RWPE2 (cell line): ENCODE measurements at places on chromosomes 12 and 14.

DNA sequence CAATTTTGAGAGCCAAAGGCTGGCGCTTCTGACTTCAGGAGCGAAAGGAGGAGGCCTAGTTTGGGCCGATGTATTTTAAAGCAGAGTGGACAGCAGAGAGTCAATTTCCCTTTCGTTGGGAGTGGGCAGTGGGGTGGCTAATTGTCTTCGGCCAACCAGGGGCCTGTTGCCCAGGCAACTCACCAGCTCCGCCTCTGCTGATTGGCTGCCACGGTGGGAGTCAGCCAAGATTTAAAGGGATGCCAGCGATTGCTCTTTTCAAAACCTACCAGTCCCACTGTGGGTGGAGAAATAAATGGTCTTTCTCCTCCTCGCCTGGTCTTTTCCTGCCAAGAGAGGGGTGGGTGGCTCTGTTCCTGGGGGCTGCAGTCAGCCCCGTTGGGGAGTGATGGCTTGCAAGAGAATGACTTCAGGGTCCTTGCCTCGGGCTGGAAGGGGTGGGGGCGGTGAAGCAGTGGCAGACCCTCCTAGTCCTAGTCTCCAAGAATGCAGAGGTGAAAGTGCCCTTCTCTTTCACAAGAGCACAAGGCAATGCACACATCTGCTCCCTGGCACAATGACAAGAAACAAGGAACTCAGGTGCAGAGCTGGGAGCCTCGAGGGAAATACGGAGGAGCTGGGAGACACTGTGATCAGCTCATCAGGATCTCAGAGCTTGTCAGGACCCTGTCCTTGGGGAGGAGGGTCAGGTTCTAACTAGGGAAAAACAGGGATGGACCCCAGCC lies 37.7 kb downstream of the RASAL1 start:
- no peaks in the 10 kb centered on the region for H3K27me3 ChIP-seq
- H3K4me1 ChIP-seq: no peaks in the 10 kb centered on the region
- no peak for DNase-seq
- no peaks in the 10 kb centered on the region for H3K36me3 ChIP-seq
- no peak overlapping the region for H3K27ac ChIP-seq

- no peak for DNase-seq
- H3K27ac ChIP-seq: no peak overlapping the region
- no peak overlapping the region for H3K4me3 ChIP-seq
- peaks cover 4% of the 10 kb centered on the region for H3K27me3 ChIP-seq
Observed at GRCh38 chr12:131192951-131193350, 239.2 kb downstream of the ADGRD1 start.

GRCh38 chr12:88509851-88510250 lies 70.4 kb downstream of the KITLG start:
- no peak overlapping the region for H3K4me3 ChIP-seq
- H3K27ac ChIP-seq: no peak overlapping the region
- H3K27me3 ChIP-seq: no peaks in the 10 kb centered on the region
- no peak for DNase-seq

GRCh38 chr12:130835011-130835410 lies 4.0 kb downstream of the STX2 start:
- no peak for DNase-seq
- H3K36me3 ChIP-seq: peaks cover 5% of the 10 kb centered on the region; the same call in 1 of the 2 replicates
- peaks cover 5% of the 10 kb centered on the region for H3K4me1 ChIP-seq
- no peaks in the 10 kb centered on the region for H3K27me3 ChIP-seq
- H3K27ac ChIP-seq: no peak overlapping the region
- H3K4me3 ChIP-seq: no peak overlapping the region

- H3K27me3 ChIP-seq: no peaks in the 10 kb centered on the region
- no peak overlapping the region for H3K4me3 ChIP-seq
- no peak for DNase-seq
- H3K27ac ChIP-seq: no peak overlapping the region
- H3K36me3 ChIP-seq: no peaks in the 10 kb centered on the region
Observed at GRCh38 chr12:80291108-80291754, 152.8 kb upstream of the PTPRQ start.

DNA sequence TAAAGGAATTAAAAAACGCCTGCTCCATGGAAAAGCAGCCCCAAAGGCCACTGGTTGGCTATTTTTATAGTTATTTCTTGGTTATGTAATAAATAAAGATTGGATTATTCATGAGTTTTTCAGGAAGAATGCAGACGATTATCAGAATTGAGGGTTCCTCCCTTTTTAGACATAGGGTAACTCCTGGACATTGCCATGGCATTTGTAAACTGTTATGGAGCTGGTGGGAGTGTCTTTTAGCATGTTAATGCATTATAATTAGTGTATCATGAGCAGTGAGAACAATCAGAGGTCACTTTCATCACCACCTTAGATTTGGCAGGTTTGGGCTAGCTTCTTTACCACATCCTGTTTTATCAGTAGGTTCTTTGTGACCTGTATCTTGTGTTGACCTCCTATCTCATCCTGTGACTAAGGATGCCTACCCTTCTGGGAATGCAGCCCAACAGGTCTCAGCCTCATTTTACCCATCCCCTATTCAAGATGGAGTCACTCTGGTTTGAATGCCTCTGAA lies 728.7 kb downstream of the GALC start:
- H3K27me3 ChIP-seq: no peaks in the 10 kb centered on the region
- DNase-seq: no peak
- H3K4me3 ChIP-seq: no peak overlapping the region
- peak overlapping the region; percentile 34 for H3K27ac ChIP-seq
- H3K36me3 ChIP-seq: no peaks in the 10 kb centered on the region

GRCh38 chr12:28033538-28033915 lies 61.0 kb upstream of the PTHLH start:
- H3K27ac ChIP-seq: peak overlapping the region; percentile 97
- no peaks in the 10 kb centered on the region for H3K36me3 ChIP-seq
- peaks cover 42% of the 10 kb centered on the region for H3K4me1 ChIP-seq
- no peak overlapping the region for H3K4me3 ChIP-seq
- DNase-seq: no peak

GRCh38 chr12:48422060-48422459 lies 50.3 kb upstream of the ANP32D start:
- no peak overlapping the region for H3K4me3 ChIP-seq

- peak overlapping the region; percentile 79 for H3K27ac ChIP-seq
- peaks cover 8% of the 10 kb centered on the region for H3K4me1 ChIP-seq
- peak overlapping the region; percentile 19 for H3K4me3 ChIP-seq
- H3K27me3 ChIP-seq: no peaks in the 10 kb centered on the region
- no peaks in the 10 kb centered on the region for H3K36me3 ChIP-seq
- DNase-seq: no peak
Observed at GRCh38 chr12:50924439-50925341, 27.7 kb upstream of the HIGD1C start.

- no peak overlapping the region for H3K4me3 ChIP-seq
- no peak for DNase-seq
- no peaks in the 10 kb centered on the region for H3K4me1 ChIP-seq
- no peak overlapping the region for H3K27ac ChIP-seq
Observed at GRCh38 chr12:66848967-66849366, 170.1 kb upstream of the GRIP1 start.

DNA sequence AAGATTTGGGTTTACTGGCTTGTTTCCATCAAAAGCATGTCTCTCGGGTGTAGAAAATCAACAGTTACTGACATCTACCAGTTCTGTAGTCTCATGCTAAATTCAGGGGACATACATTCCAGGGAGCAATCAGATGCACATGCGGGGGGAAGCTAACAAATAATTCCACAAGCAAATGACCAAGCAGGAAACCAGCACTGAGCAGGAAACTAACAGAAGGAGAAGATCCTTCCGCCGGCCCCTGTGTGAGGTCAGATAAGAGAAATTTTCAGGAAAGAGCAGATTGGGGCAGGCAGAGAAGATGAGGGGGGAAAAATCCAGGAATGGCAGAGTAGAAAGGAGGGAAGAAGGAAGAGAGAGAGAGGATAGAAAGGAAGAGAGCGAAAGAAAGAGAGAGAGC lies 127.6 kb upstream of the TMCC3 start:
- no peaks in the 10 kb centered on the region for H3K27me3 ChIP-seq
- no peak overlapping the region for H3K27ac ChIP-seq
- H3K4me3 ChIP-seq: no peak overlapping the region
- H3K36me3 ChIP-seq: no peaks in the 10 kb centered on the region
- no peaks in the 10 kb centered on the region for H3K4me1 ChIP-seq

DNA sequence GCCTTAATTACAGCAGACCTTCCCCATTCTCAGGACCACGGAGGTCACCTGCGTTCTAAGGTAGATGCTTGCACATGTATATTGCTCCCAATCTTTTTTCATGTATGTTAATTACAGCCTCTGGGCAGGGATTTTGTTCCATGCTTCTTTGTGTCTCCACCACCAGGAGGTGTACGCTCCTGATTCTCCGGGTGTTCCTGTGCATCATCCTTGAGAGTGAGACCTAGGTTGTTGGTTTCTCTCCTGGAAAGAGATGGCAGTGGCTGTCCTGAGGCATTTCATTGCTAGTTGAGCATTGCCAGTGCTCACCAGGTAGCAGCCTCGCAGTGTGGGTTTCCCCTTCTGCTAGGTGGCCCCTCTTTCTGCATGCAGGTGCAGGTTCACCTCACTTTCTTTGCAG lies 52.8 kb downstream of the KCNK13 start:
- peaks cover 10% of the 10 kb centered on the region for H3K4me1 ChIP-seq
- H3K27me3 ChIP-seq: peaks cover 22% of the 10 kb centered on the region

- no peak overlapping the region for H3K27ac ChIP-seq
- H3K27me3 ChIP-seq: no peaks in the 10 kb centered on the region
- no peaks in the 10 kb centered on the region for H3K36me3 ChIP-seq
- no peak overlapping the region for H3K4me3 ChIP-seq
- DNase-seq: no peak
Observed at GRCh38 chr12:119013023-119013422, 31.7 kb downstream of the SRRM4 start.

GRCh38 chr14:71856199-71856919 lies 75.9 kb upstream of the RGS6 start:
- H3K4me1 ChIP-seq: no peaks in the 10 kb centered on the region
- no peak overlapping the region for H3K4me3 ChIP-seq

GRCh38 chr14:86672080-86672479 lies 1142.1 kb downstream of the FLRT2 start:
- no peaks in the 10 kb centered on the region for H3K27me3 ChIP-seq
- peaks cover 31% of the 10 kb centered on the region for H3K4me1 ChIP-seq
- H3K4me3 ChIP-seq: no peak overlapping the region
- no peak for DNase-seq

DNA sequence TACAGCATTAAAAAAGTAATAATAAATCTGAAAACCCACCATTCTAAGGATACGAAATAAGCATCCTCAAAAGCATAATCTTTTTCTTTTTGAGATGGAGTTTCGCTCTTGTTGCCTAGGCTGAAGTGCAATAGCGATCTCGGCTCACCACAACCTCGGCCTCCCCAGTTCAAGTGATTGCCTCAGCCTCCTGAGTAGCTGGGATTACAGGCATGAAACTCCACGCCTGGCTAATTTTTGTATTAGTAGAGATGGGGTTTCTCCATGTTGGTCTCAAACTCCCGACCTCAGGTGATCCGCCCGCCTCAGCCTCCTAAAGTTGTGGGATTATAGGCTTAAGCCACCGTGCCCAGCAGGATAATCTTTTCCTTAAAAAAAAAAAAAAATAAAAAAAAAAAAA lies 4.3 kb downstream of the CCNT1 start:
- DNase-seq: no peak
- no peaks in the 10 kb centered on the region for H3K27me3 ChIP-seq
- no peak overlapping the region for H3K4me3 ChIP-seq
- no peak overlapping the region for H3K27ac ChIP-seq
- peaks cover 76% of the 10 kb centered on the region for H3K36me3 ChIP-seq

DNA sequence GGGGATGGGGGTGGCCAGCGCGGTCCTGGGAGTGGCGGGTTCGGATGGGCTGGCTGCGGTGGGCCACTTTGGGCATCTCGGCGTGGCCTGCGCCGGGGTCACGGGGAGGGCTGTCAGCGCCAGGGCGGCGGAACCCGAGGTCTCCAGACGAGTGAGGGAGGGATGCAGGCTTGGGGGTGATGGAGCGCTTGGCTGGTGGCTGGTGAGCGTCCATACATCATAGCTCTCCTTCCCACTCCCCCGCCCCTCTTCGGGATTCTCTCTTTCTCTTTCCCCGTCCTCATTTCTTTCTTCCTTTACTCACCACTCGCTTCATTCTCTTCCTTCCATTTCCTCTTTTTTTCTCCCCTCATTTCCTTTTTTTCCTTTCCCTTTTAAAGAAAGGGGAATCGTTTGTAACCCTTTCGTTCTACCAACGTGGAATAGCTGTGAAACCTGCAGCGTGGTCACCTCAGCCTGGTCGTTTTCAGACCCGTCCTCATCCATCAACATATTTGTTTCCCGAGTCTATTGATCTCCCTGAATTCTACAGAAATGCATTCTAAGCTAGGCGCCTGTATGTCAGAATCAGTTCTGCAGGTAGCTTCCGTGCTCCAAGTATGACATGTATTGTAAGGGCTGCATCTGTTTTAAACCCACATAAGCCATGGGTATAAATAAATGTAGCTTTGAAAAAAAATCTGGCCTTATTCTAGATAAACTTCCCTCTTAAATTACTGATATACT lies 260.3 kb upstream of the E2F7 start:
- DNase-seq: no peak
- no peaks in the 10 kb centered on the region for H3K36me3 ChIP-seq
- H3K27me3 ChIP-seq: peaks cover 23% of the 10 kb centered on the region
- H3K4me3 ChIP-seq: peak overlapping the region; percentile 39

GRCh38 chr14:54488318-54488645 lies 498 bp downstream of the GMFB start:
- H3K4me1 ChIP-seq: peaks cover 20% of the 10 kb centered on the region
- DNase-seq: no peak
- H3K36me3 ChIP-seq: peaks cover 9% of the 10 kb centered on the region
- H3K4me3 ChIP-seq: peak overlapping the region; percentile 61

DNA sequence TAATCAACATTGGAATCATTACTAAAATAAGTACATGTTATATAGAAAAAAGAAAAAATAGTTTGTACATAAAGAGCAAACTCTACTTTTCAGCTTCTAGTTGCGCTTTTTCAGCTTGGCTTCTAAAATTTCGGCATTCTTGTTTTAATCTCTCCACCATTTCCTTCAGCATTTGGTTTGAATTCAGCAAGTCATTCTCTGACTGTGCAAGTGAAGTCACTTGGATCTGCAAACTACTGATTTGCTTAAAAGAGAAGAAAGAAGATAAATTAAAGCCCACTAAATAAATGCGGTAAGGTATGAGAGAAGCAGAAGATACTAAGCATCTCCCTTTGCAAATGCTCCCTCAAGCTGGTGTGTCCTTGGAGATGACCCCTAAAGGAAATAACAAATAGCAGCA lies 126.3 kb downstream of the CEP83 start:
- H3K36me3 ChIP-seq: peaks cover 11% of the 10 kb centered on the region
- no peak overlapping the region for H3K4me3 ChIP-seq
- no peak for DNase-seq
